ENCODE measurements at places on chromosomes 13 and 19.

GRCh38 chr13:80284290-80284689 is 56.6 kb downstream of the SPRY2 start:
- no peak for DNase-seq

DNA sequence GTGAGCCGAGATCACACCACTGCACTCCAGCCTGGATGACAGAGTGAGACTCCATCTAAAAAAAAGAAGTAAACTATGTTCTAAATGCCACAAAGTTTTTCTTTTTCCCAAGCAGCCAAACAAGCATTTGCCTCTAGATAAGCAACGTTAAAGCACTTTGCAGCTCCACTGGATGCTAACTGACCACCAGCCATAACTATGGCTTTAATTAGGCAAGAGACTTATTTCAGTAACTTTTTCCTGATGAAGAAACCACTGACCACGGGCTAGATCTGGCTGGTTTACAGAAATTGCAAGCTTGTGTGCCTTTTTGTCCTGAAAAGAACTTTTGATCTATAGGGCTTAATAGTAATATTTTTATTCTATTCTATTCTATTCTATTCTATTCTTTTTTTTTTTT is 22.1 kb downstream of the CD70 start:
- no peak for DNase-seq

DNA sequence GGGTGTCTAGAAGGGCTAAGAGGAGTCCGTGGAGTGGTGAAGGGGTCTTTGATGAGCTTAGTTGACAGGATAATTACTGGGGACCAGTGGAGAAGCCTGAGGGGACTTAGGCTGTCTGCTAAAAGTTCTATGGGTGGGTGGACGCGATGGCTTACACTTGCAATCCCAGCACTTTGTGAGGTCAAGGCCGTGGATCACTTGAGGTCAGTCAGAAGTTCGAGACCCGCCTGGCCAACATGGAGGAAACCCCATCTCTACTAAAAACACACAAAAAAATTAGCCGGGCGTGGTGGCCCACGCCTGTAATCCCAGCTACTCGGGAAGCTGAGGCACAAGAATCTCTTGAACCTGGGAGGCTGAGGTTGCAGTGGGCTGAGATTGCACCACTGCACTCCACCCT is 2.8 kb upstream of the GSK3A start:
- DNase-seq: no peak

DNA sequence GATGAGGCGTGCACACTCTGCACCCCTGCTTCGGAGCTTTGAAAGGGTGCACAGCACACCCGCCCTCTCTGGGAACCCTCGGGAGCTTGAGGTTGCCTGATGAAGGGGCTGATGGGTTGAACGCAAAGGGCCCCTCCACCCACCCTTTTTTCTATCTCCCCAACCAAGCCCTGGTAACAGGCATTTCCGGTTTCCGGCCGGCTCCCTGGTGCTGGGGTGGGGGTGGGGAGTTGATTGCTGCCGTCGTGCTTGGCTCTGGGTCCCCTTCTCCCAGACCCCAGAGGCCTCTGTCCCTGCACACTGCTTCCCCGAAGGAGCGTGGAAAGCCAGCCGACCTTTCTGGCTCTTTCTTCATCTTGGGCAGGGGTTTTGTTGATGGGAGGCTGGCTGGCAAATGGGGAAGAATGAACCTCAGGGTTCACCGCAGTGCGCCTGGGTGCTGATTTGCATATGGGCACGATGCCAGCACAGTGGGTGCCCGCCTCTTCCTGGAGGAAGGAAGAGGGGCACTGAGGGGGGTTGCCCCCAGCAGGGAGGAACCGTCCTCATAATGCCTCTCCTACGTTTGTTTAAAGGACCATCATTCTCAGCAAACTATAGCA is 29.1 kb downstream of the VAV1 start:
- no peak for DNase-seq

- DNase-seq: no peak
Observed at GRCh38 chr13:27973961-27974662, 5.0 kb upstream of the CDX2 start.

- DNase-seq: no peak
Observed at GRCh38 chr13:53775807-53776206, 747.2 kb downstream of the OLFM4 start.

DNA sequence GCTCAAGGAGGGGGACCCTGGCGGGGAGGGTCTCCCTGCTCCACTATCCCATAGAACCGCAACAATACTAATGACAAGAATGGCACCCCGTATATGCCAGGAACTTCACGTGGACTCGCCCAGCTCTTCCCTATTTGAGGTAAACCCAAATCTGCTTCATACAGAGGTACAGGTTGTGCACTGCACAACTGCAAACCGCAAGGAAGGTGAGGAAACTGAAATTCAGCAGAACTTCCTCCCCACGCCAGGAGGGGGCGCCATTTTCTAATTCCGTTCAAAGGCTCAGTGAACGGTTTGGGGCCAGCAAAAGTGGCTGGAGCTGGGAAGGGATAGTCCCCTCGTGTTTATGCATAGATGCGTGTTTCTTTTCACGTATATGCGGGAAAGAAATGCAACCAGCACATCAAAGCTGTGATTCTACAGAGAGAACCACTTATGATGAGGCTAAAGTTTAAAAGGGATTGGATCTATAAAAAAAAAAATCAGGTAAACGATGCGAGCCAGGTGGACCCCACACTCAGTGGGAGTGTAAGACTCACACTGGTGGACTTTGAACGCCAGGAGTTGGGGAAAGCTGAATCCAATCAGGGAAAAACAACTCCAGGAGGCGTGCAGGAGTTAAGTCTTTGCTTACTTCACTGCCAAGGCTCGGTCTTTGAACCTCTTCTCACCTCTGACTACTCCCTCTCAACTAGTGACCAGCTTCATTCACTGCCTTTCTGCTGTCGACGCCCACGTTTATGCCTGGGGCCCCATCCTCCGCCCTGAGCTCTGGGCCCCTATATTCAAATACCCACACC is 20.3 kb downstream of the C19orf81 start:
- no peak for DNase-seq

DNA sequence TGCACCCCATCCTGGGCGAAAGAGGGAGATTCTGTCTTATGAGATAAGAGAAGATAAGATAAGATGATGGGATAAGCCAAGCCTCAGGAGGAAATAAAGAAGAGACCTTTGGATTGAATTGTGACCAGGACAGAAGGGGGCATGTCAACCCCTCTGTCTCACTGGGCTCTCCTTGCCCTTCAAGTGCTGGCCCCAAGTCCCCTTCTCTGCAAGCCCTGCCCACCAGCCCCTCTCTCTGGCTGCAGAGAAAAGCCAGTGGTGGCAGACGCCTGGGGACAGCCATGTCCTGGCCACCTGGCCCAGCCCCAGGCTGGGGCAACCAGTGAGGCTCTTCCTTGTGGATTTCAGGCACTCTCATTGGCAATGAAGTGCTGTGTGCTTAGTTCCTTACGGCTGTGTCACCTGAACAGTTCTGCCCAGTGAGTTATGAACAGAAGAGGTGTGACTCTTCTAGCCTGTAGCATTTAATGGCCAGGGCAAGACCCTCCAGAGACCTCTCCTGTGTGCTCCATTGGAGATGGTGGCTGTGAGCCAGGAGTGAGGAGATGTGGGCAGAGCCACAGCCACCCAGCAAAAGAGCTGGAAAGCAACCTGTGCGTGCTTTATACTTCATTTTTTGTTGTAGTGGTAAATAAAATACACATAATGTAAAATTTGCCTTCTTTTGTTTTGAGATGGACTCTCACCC is 6.1 kb upstream of the BTBD2 start:
- DNase-seq: no peak

- DNase-seq: no peak
Observed at GRCh38 chr19:484494-484893, 11.8 kb upstream of the MADCAM1 start.
